ENCODE measurements at places on chromosomes 11 and 22.
A peak's percentile ranks its signal among the peaks of the same experiment; 100 is the strongest.

- DNase-seq: no peak
Observed at GRCh38 chr11:65661599-65662246, 993 bp downstream of the RELA start.

DNA sequence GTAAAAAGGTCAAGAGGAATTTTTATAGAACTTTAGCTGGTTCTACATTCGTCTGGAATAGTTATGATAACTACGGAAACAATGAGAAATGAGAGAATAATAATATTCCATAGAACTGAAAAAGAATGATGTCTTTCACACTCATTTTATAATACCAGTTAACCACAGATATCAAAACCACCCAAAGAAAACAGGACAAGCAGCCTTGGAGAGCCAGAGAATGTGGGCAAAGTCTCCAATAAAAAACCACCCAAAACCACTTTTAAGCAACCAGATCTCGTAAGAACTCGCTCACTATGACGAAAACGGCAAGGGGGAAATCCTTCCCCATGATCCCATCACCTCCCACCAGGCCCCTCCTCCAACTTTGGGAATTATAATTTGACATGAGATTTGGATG lies 60.8 kb downstream of the ARHGAP32 start:
- no peak for DNase-seq

GRCh38 chr11:64516226-64516625 lies 74.8 kb upstream of the SLC22A12 start:
- no peak for DNase-seq

GRCh38 chr22:44891791-44892190 lies 118.0 kb downstream of the PHF21B start:
- no peak for DNase-seq

- DNase-seq: no peak
Observed at GRCh38 chr22:48883211-48883960, 944.3 kb downstream of the BRD1 start.

GRCh38 chr11:61484541-61484940 lies 24.0 kb upstream of the LRRC10B start:
- no peak for DNase-seq

GRCh38 chr11:110525883-110526282 lies 96.1 kb downstream of the FDX1 start:
- peak; percentile 96 for DNase-seq

- DNase-seq: no peak
Observed at GRCh38 chr11:21323617-21324016, 654.2 kb downstream of the NELL1 start.

GRCh38 chr11:75867778-75868374 lies 52.9 kb downstream of the UVRAG start:
- peak; percentile 57 for DNase-seq

- no peak for DNase-seq
Observed at GRCh38 chr11:1047595-1048156, 11.2 kb upstream of the MUC6 start.

Data from NCI-H1092 (cell line).